ENCODE measurements at places on chromosomes 5 and 9.

DNA sequence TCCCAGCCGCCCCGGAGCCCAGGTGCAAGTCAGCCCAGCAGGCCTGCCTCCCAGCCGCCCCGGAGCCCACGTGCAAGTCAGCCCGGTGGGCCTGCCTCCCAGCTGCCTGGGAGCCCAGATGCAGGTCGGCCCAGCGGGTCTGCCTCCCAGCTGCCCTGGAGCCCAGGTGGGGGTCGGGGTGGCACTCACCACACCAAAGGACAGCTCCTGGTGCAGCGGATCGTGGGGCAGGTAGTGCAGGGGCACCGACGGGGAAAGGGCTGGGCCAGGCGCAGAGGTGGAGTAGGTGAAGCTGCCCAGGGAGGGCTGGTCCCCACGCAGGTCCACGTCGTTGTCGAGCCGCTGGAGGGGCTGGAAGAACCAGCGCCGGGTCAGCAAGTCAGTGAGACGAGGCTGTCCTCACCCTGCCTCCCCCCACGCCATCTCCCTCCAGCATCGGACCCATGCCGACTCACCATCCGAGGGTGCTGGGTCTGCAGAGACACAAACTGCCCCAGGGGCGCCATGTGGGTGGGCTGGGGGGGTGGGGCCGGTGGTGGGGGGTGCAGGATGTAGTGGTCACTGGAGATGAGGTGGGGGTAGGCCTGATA, 6.7 kb downstream of the RNF44 start:
- DNase-seq: no peak

DNA sequence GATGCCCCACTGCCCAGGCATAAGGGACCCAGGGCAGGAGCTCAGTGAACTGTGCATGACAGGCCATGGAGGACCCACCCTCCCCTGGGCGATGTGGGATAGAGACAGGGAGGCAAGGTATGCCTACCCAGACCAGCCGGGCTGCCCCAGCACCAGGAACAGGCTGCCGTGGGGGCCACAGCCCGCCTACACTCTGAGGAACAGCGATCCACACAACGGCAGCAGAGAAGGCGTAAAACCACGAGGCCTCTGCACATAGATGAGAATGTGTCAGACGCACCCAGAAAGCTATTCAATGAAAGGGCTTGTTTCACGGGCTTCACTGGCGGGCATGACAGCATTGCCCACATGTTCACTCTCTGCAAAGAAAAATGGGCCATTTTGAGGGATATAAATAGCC, 49.5 kb downstream of the SEMA4D start:
- DNase-seq: no peak

- no peak for DNase-seq
Measured at GRCh38 chr5:7220156-7220555, 175.8 kb upstream of the ADCY2 start.

GRCh38 chr9:4538107-4538506, 47.8 kb downstream of the SLC1A1 start:
- DNase-seq: no peak

DNA sequence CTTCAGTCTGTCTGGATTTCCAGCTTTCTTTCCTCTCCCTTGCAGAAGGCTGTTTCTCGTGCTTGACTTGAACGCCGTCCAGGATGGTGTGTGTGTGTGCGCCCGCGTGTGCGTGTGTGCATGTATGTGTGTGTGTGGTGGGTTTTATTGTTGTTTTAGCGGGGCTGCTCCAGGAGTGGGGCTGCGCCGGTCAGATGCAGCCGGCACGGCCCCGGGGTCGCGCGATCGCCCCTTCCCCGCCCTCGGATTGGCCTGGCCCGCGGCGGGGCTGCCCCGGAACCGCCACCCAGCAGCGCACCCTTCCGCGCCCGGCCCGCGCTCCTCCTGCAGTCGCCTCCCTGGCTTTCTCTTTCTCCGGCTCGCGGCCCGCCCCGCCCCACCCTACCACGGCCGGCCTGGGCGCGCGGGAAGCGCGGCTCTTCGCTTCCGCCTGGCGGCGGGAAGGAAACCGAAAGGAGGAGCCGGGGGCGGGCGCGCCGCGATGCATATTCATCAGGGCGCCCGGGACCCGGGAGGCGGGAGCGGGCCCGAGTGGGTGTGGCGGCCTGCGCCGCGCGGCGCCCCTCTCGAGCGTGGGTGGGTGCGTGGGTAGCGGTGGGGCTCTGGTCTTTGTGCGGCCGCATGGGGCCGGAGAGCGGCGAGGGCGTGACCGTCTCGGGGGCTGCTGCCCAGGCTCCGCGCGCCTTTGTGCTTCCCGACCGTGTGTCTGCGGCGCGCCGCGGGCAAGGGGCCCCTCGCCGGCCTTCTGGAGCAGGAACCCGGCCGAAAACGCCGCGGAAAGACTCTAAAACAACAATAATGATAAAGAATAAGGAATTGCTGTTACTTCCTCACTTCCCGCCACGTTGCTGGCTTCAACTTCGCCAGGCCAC, 8.5 kb upstream of the NFIB start:
- peak; percentile 86 for DNase-seq

GRCh38 chr5:142254431-142254830, 70.4 kb downstream of the SPRY4 start:
- no peak for DNase-seq
